Endothelial cell of umbilical vein (primary cell): ENCODE measurements at places on chromosomes 6 and 20. TPM values are rescaled to one million over a fixed set of nuclear protein-coding genes. Genes with fewer than 3 reads are reported as not detected.
A peak's percentile ranks its signal among the peaks of the same experiment; 100 is the strongest.

DNA sequence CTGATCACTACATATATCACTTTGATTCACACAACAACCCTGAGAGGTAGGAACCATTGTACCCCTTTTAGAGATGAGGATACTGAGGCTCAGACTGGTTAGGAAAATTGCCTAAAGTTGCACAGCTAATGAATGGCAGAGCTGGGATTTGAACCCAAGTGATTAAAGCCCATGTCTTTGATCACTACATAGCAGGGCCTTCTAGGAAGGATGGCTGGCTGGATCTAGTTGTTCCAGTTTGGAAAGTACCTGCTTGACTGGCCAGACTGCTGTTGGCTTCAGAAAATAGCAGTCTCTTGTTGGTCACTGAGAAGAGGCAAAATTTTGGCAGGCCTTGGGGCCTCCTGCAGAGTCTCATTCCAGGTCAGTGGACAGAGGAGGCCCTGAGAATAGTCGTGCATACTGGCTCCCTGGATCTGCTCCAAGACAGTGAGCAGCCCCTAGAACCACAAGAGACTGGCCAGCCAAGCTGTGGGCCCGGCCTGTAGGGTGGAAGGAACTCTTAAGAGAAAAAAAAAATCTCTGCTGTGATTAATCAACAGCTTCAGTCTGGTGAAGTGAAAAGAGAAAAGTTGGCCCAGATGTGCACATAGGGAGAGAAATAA is 17.5 kb downstream of the PPARD start:
- no peak for DNase-seq

DNA sequence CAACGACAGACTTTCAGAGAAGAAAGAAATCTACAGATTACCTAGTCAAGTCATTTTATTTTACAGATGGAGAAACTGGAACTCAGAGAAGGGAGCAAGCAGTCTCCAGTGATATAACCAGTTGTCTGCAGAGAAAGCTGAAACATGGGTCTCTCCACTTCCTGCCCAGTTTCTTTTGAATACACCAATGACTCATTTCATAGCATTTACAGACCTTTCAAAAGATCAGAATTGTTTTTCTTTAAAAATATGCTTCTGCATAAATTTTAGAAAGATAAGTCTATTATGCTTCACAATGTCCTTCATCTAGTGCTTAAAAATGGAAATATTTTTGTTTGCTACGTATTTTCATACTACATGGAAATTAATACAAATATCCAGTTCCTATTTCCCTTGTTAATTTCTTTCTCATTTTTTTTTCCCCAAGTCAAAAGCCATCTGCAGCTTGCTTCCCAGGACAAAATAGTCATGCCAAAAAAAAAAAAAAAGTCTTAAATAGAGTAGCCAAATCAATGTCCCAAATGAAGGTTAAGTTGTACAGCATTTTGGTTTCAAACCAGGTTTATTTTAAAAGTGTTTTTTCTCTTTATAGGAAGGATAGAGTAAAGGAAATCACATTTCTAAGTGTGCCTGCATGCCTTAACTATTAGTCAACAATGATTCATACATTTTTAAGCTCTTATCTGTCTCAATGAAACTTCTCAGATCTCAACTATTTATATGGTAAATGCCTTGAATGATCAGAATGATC is 36.9 kb downstream of the ARHGAP18 start:
- DNase-seq: peak; percentile 88

EEF1A2 gene
- total RNA-seq: 2.9 and 3.4 TPM in 2 replicates

- DNase-seq: no peak
These were observed 587 bp downstream of the IP6K3 start for GRCh38 chr6:33746036-33746600.

CST4 gene
- not detected in 2 replicates for total RNA-seq

GRCh38 chr20:19090332-19090731 is 122.1 kb upstream of the SLC24A3 start:
- no peak for DNase-seq
